ENCODE measurements at places on chromosomes 2 and 18.

GRCh38 chr2:73334045-73334444 is 40.7 kb upstream of the EGR4 start:
- no peak for DNase-seq

GRCh38 chr2:196165016-196165415 is 6.4 kb downstream of the STK17B start:
- DNase-seq: no peak

GRCh38 chr2:197515315-197515738 is 539 bp upstream of the MOB4 start:
- DNase-seq: peak; percentile 48

GRCh38 chr2:168718622-168719021 is 83.8 kb upstream of the NOSTRIN start:
- DNase-seq: no peak

- peak; percentile 81 for DNase-seq
Measured at GRCh38 chr2:73983322-73984202, 1.1 kb upstream of the TET3 start.

DNA sequence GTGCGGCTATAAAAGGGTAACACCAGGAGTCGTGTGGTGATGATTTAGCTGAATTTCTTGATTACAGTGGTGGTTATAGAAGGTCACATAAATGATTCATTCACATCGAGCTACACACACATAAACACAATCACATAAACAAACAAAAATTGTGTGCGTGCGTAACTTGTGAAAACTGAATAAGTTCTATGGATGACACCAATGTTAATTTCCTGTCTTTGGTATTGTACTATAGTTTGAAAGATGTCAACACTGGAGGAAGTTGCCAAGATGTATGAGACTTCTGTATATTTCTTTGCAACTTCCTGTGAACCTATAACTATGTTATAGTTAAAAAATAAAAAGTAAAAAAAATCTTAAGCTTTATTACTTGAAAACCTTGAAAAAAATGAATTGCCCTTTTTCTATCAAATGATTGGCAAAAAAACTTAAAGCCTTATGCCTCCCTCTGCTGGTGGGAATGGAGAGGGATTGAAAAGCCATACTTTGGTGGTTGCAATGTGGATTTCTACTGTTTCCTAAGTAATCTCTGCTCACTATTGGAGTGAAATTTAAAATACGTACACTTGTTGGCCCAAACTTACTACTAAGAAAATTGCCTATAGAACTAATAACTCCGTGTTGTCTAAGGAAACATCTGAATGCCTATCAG is 227.7 kb downstream of the RPIA start:
- DNase-seq: no peak

- peak; percentile 62 for DNase-seq
Measured at GRCh38 chr2:150486539-150487484, 655 bp downstream of the RND3 start.

DNA sequence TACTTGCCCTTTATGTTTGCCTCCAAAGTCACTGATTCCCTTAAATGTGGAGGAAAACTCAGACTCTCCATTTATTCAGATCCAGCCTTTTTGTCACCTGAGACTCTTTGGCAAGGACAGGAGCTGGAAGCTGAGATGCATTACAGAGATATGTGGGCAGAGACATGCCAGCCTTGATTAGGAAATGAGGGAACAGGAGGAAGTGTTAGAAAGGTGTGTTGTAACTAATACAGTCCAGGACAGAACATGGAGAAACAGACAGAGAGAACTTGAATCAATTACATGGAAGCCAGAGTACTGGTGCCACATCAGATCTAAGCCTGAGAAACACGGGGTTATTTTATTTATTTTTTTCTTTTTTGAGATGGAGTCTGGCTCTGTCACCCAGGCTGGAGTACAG is 79.0 kb downstream of the SP100 start:
- no peak for DNase-seq

GRCh38 chr2:10966056-10966455 is 54.3 kb downstream of the KCNF1 start:
- no peak for DNase-seq

GRCh38 chr2:3387011-3387410 is 7.5 kb downstream of the TRAPPC12 start:
- DNase-seq: no peak

GRCh38 chr2:181780657-181781056 is 100.3 kb upstream of the NEUROD1 start:
- no peak for DNase-seq

GRCh38 chr2:67242456-67242855 is 154.7 kb upstream of the ETAA1 start:
- no peak for DNase-seq

GRCh38 chr2:99648178-99648844 is 158.5 kb upstream of the REV1 start:
- no peak for DNase-seq

DNA sequence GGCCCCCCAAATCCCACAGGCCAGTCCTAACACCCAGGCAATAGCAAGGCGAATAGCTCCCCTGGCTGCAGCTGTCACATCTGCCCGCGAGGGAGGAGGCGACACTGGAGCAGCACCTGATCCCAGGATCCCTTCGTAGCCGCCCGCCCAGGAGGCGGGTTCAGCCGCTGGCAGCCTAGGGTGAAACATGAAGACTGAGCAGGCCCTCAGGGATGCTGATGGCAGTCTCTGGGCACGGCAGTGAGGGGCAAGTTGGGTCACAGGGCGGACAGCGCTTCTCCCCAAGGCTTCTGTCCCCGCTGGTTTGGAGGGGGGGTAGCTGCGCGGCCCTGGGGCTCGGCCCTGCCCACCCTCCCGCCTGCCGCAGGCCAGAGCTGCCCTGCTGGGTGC is 1.9 kb downstream of the DNMT3A start:
- DNase-seq: peak; percentile 84

- no peak for DNase-seq
Measured at GRCh38 chr2:231411237-231411636, 15.7 kb downstream of the B3GNT7 start.

DNA sequence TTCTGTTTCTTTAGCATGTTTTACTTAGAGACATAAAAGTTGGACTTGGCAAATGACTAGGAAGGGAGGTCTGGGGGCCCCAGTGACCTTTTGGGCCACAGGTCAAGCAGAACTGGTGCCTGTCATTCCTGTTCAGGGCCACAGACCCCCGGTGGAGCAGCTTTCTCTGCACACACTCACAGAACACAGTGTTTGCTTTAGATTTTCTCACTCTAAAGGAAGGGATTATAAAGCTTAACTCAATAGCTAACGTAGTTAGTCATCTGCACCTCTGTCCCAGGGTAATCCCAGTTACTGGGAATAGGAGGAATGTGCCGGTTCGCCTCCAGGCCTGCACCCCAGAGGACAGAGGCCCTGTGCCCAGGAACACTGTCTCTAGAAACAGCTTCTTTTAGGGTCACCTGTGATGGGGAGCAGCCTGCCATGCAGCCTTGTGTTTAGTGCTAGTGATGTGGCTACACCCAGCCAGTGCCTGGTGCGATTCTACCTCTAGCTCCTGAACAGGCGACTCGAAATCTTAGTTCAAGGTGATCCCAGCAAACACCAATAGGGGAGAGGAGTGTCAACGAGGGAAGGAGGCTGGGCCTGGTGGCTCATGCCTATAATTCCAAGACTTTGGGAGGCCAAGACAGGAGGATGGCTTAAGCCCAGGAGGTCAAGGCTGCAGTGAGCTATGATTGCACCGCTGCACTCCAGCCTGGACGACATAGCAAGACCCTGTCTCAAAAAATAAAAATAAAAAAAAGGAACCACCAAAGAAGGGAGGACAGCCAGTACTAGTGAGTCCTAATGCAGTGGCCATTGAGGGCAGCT is 11.6 kb downstream of the SPATA3 start:
- no peak for DNase-seq

DNA sequence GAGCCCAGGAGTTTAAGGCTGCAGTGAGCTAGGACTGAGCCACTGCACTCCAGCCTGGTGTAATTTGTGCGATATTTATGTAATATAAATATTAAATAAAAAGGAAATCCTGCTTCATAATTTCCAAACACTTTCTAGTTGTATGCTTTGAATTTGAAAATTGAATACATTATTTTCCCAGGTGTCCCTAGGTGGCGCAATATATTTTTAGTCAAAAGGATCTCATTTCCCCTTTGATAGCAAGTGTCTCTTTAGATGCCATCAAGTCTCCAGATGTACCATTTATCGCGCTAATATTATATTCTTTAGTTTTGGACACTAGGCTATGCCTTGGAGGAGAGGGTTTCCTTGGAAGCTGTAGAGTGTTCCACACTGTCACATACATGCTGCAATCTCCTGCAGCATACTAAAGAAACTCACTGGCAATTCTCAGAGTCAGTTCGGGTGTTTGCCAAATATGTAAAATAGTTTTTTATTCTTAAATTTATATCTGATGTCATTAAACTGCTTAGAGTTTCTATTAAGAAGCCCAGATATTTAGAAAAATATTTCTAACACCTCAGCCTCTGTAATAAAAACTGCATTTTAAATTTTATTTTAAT is 5.6 kb upstream of the WDR7 start:
- peak; percentile 15 for DNase-seq

DNA sequence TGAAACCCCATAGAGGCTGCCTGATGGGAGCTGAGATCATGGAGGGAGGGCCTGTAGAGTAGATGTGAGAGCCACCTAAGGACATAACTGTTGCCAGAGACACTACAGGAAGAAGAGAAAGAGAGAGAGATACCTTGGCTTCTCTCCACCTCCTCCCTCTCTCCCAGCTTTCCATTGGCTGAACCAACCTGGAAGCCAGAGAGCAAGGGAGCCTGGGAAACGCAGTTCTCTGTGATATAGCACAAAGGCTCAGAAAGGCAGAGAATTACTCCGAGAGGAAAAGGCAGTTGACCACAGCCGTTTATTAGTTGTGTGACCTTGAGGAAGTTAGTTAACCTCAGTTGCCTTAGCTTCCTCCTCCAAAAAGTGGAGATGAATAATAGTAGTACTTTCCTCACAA is 37.7 kb upstream of the MAT2A start:
- no peak for DNase-seq

DNA sequence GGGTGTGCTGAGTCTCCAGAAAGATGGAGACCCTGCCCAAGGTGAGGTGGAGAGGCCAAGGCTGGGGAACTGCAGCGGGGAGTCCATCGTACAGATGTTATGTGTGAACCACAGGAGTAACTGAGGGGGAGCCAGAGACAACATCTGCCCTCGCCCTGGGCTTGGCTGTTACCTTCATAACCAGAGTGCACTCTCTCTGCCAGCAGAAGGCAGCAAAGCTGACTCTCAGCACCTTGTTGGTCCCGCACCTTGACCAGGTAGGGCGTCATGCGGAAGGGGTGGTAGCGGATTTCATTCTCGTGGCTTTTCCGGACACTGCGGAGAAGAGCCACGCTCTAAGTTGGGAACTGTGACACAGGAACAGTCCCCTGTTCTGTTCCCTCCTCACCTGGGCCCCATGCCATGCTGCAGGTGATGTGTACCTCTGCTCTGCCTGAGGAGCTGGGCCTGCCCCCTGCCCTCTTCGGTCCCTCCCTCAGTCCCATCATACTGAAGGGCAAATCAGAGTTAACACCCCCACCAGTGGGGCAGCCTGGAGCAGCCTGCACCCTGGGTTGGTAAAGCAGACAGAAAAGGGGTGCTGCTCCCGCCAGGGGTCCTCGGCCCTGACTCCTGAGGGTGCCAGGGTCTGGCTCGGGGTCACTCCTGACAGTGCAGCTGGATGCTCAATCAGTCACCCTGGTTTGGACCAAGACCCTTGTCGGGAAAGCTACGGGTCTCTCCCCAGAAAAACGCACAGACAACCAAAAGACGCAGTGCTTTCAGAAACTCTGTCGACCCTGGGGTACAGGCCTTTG is 20.3 kb downstream of the PER2 start:
- DNase-seq: no peak

DNA sequence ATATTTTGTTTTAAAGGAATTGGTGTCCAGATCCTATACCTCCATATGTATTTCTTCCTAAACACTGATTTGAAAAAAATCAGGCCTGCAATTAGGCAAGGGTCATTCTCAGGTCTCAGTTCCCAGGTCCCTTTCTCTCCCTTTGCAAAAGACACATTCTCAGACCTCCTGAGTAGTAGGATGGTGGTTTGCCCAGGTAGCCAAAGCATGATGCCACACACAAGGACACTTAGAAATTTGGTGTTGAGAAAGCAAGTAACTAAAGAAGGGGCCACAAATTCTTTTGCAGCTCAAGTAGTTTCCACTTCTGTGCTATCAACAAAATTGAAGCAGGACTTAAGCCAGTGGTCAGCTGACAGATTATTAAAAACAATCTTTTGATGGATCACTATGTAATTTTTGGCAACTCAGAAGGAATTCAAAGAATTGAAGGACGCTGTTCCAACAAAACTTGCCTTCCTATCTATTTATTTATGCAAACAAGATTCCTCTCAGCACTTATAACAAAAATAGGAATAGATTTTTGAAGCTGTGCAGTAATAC is 6.6 kb upstream of the MYO5B start:
- DNase-seq: no peak

- DNase-seq: no peak
Measured at GRCh38 chr18:78719821-78720220, 259.8 kb upstream of the SALL3 start.

DNA sequence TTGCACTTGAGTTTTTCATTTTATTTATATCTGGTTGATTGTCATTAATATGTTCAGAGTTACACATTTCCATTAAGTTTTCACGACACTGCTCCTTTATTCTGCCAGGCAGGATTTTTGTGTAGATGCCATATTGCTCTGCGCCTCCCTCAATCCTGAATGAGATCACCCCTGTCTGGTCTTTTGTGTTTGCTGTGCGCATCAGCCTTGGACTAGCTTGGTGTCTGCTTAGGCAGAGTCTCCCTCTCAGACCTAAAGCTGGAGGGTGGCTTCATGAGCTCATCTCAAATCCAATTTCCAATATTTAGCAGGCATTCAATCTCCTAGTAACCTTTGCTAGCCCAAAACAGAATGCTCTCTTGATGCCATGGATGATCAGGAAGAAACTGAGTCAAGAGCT is 137.4 kb downstream of the SMAD7 start:
- DNase-seq: no peak

DNA sequence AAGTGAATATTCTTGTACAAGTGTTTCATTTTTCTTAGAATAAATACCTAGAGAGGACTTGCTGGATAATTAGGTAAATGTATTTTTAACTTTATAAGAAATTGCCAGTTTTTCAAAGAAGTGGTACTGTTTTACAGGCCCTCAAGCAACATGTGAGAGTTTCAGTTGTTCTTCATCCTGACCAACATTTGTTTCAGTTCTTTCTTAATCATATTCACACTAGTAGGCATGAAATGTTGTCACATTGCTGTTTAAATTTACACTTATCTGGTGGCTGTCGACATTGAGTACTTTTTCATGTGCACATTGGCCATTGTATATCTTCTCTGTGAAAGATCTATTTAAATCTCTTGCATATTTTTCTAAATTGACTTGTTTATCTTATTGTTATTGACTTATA is 178.1 kb downstream of the ACOXL start:
- no peak for DNase-seq
